ENCODE measurements at places on chromosomes 6 and 20.

DNA sequence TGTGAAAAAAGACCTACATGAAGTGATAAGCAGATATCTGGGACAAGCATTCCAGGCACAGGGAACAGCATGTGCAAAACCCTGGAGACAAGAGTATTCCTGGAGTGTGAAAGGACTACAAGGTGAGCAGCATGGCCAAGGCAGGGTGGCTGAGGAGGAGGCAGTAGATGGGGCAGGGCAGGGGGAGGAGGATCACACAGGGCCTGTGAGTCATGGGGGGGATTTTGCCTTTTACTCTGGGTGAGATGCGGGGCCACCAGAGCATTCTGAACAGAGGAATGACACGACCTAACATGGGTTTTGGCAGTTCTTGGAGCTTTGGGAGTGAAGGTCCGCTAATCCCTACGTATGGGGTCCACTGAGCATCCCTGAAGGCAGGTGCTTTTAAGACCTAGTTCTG lies 69.8 kb upstream of the CCN6 start:
- no peak for DNase-seq

- no peak for DNase-seq
Observed at GRCh38 chr20:34365765-34366213, 2.7 kb downstream of the ITCH start.

- DNase-seq = no peak
Observed at GRCh38 chr6:98833307-98834059, 891 bp upstream of the POU3F2 start.

DNA sequence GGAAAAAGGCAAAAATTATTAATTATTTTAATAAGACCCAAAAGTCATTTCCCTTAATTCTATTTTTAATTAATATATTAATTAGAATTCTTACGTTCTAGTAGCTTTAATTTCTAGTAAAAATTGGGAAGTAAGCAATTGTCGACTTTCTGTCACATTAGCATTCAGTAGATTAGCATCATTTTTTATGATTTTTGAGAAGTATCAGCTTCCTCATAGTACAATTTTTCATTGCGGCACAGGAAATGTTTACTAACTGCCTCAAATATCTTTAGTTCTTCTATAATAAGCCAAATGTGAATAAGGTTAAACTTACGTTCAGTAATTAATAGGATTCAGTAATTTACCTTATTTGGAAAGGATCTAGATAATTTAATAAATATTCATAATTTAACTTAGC lies 687.4 kb downstream of the EPM2A start:
- no peak for DNase-seq
